Lower leg skin (tissue), 4 donors: ENCODE measurements at places on chromosomes 16 and 17. TPM values are rescaled to one million over a fixed set of nuclear protein-coding genes. Genes with fewer than 3 reads are reported as not detected.

KRTAP1-4 gene
- 4.2 TPM for total RNA-seq

ZMYND15 gene
- total RNA-seq, result 1.7 TPM

KRT15 gene
- total RNA-seq, result 1,357 TPM

CCDC144A gene
- total RNA-seq, result 5.4 TPM
